Stimulated activated CD4-positive, alpha-beta T cell treated with anti-CD3 and anti-CD28 coated beads, Interleukin-2, amount 100 ng/mL, for 24 hours (primary cell): ENCODE measurements at places on chromosomes 16 and 17.

- DNase-seq, result no peak
These were observed 360.3 kb upstream of the ASIC2 start for GRCh38 chr17:33653399-33653788.

DNA sequence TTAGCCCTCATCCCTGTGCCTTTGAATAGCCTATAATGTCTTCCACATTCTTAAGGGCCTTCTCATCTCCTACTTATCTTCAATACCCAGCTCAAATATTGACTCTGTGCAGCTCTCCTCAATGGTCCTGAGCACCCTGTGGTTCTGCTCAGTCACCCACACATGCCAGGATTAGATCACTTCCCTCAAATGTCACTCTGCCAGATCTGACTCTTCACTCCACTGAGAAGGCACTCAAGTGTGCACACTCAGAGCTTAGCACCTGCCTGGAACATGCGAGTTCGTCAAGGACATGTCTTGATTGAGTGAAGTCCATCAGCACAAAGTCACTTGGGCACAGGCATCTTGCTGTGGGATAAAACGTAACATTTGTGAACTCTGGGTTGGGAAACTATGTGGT, 404.8 kb downstream of the CDH13 start:
- no peak for DNase-seq

- no peak for DNase-seq
These were observed 163.8 kb downstream of the RPTOR start for GRCh38 chr17:80708480-80708879.

- no peak for DNase-seq
These were observed 643 bp downstream of the HIGD1B start for GRCh38 chr17:44848257-44848795.

- DNase-seq, result no peak
These were observed 108.9 kb upstream of the CIBAR2 start for GRCh38 chr16:85220964-85221731.

- DNase-seq, result no peak
These were observed 198.4 kb downstream of the CYB561 start for GRCh38 chr17:63247706-63248105.

DNA sequence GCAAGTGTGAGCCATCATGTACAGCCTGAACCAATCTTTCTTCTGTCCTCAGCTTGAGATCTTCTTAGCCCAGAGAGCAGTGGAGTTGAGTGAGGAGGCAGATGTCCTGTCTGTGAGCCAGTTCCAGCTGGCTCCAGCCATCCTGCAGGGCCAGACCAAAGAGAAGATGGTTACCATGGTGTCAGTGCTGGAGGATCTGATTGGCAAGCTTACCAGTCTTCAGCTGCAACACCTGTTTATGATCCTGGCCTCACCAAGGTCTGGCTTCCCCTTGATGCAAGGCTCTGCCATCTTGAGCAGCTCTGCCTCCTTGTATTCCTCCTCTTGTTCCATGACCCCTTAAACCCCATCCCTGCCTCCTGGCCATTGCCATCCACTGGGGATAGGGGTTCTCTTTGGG, 9.6 kb downstream of the CDK5RAP3 start:
- DNase-seq, result no peak

- DNase-seq, result no peak
These were observed 10.3 kb downstream of the SLC47A2 start for GRCh38 chr17:19705771-19706770.

GRCh38 chr17:8909586-8910270, 42.3 kb upstream of the PIK3R6 start:
- no peak for DNase-seq

DNA sequence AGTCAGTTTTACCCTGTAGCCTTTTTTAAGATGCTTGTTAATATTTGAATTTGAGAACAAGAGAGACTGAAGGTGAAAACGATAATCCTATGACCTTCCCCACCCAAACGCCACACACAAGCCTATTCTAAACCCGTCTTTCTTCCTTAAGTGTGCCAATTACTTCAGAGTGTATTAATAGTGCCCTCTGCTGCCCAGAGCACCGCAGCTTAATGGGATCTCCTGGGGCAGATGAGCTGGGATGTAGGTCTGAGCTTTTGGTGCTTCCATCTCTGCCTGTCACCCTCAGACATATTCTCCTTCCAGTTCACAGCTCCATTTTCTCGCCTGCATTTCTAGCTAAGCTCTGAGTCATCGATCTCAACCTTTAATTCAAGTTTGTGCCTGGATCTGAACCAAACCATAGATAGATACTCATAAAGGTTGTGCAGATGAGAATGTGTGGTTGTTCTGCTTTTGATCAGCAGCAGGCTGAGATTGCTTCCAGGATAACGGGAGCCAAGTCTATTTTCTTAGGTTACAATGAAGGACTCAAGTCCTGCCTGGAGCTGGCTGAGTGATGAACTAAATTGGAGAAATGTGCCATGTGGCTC, 46.4 kb upstream of the CDH13 start:
- no peak for DNase-seq

GRCh38 chr17:73323409-73324159, 11.8 kb upstream of the CDC42EP4 start:
- no peak for DNase-seq

DNA sequence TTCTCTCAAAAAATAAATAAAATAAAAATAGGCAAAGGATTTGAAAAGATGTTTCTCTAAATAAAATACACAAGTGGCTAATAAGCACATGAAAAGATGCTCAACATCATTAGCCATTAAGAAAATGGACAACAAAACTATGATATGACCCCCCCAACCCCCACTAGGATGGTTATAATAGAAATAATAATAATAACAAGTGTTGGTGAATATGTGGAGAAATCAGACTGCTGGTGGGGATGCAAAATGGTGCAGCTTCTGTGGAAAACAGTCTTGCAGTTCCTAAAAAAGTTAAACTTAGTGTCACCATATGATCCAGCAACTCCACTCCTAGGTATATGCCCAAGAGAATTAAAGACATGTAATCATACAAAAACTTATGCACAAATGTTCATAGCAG, 9.0 kb upstream of the MYCBPAP start:
- DNase-seq, result no peak

GRCh38 chr17:56983366-56983765, 5.4 kb downstream of the SCPEP1 start:
- DNase-seq, result no peak

- no peak for DNase-seq
These were observed 15.8 kb downstream of the ITGA3 start for GRCh38 chr17:50071692-50072091.

DNA sequence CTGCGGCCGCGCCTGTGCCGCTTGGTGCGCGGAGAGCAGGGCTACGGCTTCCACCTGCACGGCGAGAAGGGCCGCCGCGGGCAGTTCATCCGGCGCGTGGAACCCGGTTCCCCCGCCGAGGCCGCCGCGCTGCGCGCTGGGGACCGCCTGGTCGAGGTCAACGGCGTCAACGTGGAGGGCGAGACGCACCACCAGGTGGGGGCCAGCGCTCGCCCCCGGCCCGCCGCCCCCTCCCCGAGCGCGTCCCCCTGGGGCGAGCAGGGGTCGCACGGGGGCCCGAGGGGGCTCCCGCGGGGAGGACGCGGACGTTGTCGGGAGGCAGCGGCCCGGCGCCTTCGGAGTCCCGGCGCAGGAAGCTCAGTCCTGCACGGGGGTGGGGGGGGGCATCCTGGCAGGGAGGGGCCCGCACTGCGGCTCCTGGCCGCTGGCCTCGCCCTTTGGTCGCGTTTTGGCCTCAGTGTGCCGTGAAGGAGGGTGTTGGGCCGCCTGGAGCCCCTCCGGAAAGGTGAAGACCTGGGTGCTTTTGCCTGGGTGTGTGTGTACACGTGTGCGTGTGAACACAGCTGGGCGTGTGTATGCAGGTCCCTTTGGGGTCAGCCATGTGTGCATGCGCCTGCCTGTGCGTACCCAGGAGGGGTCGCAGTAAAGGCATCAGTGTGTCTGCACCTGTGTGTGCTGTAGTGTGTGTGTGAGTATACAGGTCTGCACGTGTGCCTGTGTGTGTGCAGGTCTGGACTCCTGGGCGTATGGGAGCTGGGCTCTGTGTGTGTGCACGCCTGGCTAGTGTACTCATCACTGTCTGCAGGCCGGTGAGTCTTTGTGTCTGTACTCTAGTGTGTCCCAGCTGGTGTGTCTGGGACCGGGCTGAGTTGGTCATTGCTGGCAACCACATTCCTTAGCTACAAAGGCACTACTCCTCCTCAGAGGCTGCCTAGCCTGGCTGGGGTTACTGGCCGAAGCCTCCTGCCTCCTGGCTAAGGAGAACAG, 615 bp downstream of the NHERF2 start:
- DNase-seq, result no peak

GRCh38 chr16:967077-967541, 3.7 kb downstream of the LMF1 start:
- no peak for DNase-seq

DNA sequence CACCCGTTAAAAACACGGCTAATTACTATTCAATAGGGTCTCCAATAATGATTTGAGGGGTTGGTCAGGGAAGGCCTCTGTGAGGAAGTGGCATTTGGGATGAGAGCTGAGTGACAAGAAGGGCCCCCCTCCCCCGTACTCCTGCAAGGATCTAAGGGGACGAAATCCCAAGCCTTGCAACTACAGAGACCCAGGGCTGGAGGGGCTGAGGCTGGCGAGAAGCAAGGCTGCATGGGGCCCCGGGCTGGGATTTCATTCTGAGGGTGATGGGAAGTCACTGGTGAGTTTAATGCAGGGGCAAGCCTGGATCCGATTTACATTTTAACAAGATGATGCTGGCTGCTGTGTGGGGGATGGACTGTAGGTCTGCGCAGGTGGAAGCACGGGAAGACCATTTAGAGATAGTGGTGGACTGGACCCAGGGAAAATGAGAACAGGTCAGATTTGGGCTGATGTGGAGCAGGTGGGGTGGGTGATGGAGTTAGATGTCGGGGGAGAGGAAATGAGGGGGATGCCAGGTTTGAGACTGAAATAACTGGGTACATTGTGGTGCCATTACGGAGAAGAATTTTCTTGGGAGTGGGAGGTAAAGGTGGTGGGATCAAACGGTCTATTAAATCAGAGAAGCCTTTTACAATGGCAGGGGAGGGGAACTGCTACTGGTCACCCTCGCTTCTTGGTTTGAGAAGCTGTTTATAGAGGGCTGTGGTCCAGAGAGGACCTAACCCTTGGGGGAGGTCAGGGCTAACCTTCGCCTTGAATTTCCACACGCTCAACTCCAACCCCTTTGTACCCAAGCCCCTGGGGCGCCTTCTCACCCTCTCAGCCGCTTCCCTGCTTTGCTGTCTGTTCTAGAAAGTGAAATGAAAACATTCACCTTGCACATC, 932 bp upstream of the MYBBP1A start:
- DNase-seq, result no peak

- DNase-seq, result peak; percentile 45
These were observed 11.8 kb downstream of the SYT17 start for GRCh38 chr16:19179546-19180490.

- DNase-seq, result no peak
These were observed 108.5 kb downstream of the ZNF778 start for GRCh38 chr16:89325861-89326471.

DNA sequence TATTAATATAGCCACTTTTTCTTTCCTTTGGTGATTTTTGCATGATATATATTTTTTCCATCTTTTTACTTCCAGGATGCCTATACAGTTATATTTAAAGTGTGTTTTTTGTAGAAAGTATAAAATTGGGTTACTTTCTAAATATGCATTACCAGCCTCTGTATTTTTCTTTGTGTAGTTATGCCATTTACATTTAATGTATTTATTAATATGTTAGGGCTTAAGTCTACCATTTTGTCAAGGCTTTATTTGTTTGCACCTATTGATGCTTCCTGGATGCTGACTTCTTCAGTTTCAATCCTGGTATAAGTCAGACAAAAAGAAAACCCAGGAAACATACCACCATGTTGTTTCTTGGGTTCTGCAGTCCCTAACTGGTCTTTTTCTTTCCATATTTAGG, 911.1 kb upstream of the GOT2 start:
- no peak for DNase-seq

GRCh38 chr17:9050801-9051401, 29.6 kb downstream of the NTN1 start:
- no peak for DNase-seq

GRCh38 chr17:8492121-8492520, 56.4 kb downstream of the NDEL1 start:
- DNase-seq, result no peak

DNA sequence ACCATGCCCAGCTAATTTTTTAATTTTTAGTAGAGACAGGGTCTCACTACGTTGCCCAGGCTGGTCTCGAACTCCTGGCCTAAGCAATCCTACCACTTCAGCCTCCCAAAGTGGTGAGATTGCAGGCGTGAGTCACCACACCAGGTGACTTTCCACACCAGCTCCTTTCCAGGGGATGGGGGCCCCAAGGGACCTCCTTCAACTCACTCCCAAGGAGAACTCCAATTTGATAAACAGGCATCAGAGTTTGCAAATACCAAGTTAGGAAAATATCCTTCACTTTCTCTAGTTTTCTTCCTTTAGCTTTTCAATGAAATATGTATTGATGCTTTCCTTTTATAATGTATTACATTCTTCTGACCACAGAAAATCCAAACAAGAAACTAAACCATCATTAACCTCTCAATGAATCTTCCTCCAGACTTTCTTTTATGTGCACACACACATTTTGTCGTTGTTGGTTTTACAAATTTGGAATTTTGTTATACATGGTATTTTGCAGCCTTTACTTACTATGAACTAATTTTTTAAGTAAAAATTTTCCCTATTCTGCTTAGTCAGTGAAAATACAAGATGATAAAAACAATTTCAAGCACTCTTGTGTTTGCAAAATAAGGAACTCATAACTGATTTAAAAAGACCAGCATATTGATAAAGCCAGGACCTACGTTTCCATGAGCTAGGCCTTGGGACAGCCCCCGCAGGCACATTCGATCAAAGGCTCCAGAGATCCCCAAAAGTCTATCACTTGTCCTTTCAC, 32.0 kb downstream of the GAS7 start:
- DNase-seq, result no peak

DNA sequence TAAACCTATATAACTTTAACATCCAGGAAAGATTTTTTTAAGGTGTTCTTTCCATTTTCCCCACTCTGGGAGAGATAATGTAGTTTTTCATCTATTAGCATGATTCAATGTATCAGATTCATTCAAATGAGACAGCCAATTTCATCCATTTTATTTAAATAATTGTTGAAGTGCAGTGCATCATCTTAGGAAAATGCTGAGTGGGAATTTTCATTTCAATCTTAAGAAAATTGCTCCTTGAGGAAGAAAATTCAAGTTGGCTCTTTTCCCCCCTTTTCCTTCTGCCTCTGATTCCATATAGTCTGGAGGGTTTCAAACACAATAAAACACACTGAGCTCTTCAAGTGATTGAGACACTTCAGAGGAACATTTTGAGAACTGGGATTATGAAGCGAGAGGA, 3.4 kb upstream of the KCNJ16 start:
- no peak for DNase-seq

GRCh38 chr17:69084911-69085310, 24.2 kb upstream of the ABCA9 start:
- DNase-seq, result no peak

DNA sequence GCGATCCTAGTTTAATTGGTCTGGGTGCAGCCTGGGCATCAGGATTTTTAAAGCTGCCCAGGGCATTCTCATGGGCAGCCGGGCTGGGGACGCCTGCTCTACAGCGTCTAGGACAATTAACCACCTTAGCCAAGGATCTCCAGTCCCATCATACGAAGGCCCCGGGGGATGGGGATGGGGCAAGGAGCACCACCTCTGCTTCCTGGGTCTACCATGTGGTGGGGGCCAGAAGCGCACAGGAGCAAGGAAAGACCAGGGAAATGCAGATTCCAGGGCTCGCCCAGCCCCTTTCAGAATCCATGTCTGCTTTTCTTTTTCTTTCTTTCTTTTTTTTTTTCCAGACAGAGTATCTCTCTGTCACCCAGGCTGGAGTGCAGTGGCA, 29.3 kb downstream of the TBC1D16 start:
- no peak for DNase-seq
